ENCODE measurements at places on chromosomes 1 and 21.

DNA sequence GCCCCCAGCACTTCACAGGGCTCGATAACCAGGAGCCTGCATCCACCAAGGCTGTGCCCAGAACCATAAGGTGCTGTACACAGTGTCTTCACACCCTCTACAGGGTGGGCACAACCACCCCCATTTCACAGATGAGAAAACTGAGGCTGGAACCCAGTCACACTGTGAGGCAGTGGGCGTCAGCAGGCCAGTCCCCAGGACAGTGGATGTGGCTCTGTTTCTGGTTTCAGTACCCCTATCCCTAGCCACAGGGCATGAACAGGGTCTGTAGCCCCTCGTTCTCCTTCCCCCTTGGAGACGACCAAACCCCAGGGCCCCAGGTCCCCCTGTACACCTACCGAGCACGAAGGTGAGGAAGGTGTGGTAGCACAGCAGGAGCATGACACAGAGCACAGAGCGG, 27.6 kb downstream of the TTC39A start:
- no peak for DNase-seq

DNA sequence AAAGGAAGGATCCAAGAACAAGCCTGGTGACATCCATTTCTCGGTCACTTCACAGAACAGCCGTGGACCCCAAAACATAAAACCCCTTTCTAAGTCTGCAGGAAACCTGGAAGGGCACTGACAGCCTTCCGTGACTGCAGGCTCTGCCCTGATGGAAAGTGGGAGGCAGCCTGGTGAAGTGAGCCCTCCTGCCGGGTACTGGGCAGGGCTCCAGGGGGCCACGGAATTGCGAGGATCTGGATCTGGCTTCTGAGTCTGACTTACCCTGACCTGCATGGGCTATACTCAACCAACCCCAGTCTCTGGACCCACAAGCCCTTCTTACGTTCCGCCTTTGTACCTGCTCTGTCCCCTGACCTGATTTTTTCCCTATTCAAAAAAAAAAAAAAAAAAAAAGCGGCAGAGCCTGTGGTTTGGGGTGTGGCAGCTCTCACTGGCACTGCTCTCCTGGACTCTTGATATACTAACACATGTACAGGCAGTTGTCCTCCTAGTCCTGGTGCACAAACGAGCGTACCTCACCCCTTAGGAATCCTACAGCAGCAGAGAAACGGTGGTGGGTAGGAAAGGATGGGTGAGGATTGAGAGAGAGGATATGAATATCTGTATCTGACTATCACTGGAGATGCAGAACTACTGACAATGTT, 82.9 kb downstream of the BEND5 start:
- DNase-seq, result no peak

GRCh38 chr1:226754793-226755533, 15.9 kb upstream of the ITPKB start:
- no peak for DNase-seq

- DNase-seq, result no peak
Observed at GRCh38 chr1:37035014-37035691, 838 bp upstream of the GRIK3 start.

GRCh38 chr1:39908534-39908933, 6.8 kb upstream of the MYCL start:
- DNase-seq, result no peak

DNA sequence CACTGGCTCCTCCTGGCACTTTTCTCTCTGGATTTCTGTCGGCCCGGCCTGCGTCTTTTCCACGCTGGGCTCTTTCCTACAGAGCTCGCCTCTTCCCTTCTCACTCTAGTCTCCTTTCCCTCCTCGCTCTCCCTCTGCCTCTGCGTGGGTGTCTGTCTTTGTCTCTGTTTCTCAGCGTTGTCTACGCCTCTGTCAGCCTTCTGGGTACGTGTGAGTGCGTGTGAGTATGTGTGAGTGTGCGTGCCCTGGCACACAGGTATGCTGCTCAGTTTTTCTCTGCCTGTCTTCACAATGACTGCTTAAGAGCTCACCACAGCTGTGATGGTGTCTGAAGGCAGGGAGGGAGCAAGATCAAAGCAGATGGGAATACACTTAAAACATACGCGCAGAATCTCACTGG, 77.7 kb downstream of the KIRREL1 start:
- DNase-seq, result no peak

DNA sequence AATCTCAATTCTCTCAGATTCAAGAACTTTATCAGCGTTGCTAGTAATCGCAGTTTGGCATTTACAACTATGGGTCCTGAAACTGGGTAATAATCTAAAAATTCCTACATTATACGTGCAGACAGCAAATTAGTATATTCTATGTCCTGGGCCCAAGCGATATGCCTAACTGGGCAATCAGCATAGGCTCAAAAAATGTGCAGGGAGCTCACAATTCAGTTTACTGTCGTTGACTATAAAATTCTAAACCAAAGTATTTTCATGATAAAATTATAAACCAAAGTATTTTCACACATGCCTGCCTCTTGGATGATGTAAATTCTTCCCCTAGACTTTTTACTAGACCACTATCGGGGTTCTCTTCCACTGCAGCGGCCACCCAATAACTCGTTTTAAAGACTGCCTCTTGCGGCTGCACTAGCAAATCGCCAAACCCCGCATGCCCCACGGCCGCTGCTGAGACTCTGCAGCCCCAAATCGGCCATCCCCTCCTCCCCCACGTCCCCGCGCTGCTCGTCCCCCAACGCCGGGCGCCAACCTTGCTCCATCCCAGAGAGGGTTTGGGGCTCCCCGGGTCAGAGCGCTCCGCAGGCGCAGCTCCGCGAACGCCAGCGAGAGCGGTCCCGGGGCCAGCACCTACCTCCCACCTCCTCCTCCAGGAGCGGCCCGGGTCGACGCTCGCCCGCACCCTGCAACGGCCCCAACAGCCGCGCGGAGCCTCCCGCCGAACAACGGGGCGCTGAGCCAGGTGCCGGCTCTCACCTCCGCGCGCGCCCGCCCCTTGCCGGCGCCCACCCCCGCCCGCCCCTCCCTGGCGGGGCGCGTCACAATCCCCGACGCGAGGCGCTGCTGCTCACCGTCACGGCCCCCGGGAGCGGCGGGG, 506 bp downstream of the SSX2IP start:
- no peak for DNase-seq

DNA sequence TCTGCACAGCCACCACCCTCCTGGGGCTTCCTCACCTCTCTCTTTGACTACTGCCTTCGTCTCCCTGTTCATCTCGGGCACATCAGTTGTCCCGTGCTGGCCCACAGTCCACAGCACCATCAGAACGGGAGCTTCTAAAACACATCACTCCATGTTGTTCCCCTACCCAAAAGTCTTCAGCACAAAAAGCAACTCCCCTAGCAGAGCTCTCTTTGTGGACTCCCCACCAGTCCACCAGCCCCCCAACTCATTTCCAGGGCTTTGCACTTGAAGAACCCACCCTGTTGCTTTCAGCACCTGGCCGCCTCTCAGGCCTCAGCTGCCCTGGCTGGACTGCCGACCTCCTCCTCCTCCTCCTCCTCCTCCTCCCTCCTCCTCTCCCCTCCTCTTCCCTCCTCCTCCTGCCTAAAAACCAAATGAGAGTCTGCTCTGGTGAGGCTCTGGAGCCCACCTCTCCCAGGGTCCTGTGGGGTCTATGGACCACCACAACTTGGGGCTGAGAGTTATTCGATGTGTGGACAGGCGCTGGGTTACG, 251.2 kb upstream of the VAMP3 start:
- DNase-seq, result no peak

DNA sequence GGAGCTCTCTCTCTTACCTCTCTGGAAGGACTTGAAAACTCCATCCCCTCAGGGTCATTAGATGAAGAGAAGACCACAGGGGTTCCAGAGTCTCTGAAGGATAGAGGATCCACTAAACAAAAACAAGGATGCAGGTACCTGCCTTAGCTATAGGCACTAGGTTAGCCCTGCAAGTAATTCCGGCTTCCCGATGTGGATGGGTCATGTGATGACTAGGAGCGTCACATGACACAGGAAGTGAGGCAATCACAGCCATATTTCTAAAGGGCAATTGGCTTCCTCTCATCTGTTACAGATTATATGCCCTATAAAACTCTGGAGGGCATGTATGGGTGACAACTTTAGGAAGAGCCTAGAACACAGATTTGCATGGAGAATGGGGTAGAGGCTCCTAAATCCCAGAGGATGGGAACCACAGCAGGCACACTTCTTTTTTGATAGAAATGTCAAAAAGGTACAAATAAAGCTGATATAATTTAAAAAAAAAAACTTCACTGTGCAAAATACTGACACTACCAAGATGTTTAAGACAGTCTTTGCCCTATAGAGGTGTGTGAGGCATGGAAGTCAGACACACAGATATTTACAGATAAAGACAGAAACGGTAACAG, 14.1 kb downstream of the ENTREP3 start:
- DNase-seq, result peak; percentile 32

- DNase-seq, result no peak
Observed at GRCh38 chr1:234960722-234961455, 167.7 kb downstream of the TOMM20 start.

DNA sequence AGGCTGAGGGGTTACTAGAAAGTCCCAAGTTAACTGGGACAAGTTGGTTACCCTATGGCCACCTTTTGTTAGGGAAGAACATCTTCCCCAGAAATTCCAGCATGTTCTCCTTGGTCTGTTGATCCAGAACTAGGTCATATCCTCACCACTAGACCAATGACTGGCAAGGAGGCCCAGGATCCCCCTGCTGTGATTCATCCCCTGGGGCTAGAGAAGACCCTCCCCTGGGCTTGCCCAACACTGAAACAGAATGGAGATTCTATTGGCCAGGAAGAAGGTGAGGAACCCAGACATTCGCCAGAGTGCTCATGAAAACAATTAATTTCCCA, 90.1 kb upstream of the SIM2 start:
- no peak for DNase-seq

GRCh38 chr21:42430521-42430920, 26.8 kb downstream of the UBASH3A start:
- DNase-seq, result no peak

DNA sequence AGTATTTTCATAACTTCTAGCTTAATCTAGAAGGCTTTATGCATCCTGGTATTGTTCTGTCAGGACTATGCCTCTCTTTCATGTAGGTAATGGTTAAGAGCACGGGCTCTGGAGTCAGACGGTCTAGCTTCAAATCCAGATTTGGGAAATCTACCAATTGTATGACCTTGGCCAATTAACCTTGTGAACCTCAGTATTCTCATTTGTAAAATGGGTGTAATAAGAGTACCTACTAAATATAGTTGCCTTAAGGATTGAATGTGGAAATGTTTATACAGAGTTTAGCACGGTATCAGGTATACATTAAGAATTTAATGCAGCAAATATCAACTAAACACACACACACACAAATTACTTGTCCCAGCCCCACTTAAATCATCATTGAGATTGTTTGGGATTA, 97.3 kb upstream of the RAB3GAP2 start:
- DNase-seq, result no peak

- no peak for DNase-seq
Observed at GRCh38 chr1:199218065-199218464, 579.2 kb downstream of the PTPRC start.

- DNase-seq, result no peak
Observed at GRCh38 chr1:77218477-77219165, 609 bp downstream of the PIGK start.

GRCh38 chr1:10667861-10668761, 128.3 kb downstream of the CASZ1 start:
- no peak for DNase-seq

DNA sequence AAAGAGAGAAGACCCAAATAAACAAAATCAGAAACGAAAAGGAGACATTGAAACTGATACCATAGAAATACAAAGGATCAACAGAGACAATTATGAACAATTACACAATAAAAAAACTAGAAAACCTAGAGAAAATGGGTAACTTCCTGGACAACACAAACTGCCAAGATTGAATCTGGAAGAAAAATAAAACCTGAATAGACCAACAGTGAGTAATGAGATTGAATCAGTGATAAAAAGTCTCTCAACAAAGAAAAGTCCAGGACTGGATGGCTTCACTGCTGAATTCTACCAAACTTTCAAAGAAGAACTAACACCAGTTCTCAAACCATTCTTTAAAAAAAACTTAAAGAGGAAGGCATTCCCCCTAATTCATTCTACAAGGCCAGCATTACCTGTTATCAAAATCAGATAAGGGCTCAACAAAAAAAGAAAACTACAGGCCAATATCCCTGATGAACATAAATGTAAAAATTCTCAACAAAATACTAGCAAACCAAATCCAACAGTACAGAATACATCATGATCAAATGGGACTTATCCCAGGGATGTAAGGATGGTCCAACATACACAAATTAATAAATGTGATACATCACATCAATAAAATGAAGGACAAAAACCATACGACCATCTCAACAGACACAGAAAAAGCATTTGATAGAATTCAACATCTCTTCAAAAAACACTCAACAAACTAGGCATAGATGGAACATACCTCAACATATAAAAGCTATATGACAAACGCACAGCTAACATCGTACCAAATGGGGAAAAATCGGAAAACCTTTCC, 119.9 kb downstream of the ACBD6 start:
- no peak for DNase-seq

GRCh38 chr1:81699234-81699633, 101.5 kb upstream of the ADGRL2 start:
- no peak for DNase-seq

DNA sequence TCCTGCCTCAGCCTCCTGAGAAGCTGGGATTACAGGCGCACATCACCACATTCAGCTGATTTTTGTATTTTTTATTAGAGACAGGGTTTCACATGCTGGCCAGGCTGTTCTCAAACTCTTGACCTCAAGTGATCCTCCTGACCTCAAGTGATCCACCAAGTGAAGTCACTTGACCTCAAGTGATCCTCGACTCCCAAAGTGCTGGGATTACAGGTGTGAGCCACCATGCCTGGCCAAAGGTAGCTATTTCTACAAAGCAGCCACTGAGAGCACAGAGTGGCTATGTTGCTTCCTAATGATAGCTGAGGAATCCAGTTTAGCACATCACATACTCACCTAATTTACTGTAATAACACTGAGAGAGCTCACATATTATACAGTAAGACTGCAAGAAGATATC, 44.8 kb upstream of the CPLANE2 start:
- no peak for DNase-seq

DNA sequence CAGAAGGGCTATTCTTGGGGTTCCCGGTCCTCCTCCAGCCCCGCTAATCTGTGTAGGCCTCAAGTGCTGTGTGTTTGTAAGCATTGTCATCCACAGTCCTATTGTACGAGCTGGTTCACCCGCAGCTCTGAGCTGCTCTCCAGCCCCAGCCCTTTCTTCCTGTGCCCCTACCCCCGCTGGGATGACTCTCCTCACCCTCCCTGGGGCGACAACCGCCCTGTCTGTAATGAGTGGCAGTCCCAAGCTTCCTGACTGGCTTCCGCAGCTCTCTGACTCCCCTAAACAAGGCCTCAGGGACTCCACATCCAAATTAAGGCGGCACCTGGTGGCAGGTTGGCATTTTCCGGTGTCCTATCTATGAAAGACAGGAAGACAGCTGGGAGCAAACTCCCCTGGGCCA, 45.8 kb downstream of the TFF3 start:
- DNase-seq, result no peak

- DNase-seq, result no peak
Observed at GRCh38 chr21:37700641-37701202, 215.5 kb downstream of the KCNJ6 start.

GRCh38 chr1:172255223-172255560, 165.3 kb upstream of the C1orf105 start:
- no peak for DNase-seq

- DNase-seq, result no peak
Observed at GRCh38 chr1:19423130-19423529, 62.2 kb downstream of the CAPZB start.

- DNase-seq, result no peak
Observed at GRCh38 chr1:174777262-174777661, 222.5 kb upstream of the CACYBP start.

GRCh38 chr1:172269084-172269483, 151.4 kb upstream of the C1orf105 start:
- no peak for DNase-seq
